CD8-positive, alpha-beta memory T cell (primary cell): ENCODE measurements at places on chromosomes 1 and 21. TPM values are rescaled to one million over a fixed set of nuclear protein-coding genes. Genes with fewer than 3 reads are reported as not detected.

- H3K4me3 ChIP-seq = no peak overlapping the region
- no peak for DNase-seq
- no peaks in the 10 kb centered on the region for H3K27me3 ChIP-seq
- no peaks in the 10 kb centered on the region for H3K4me1 ChIP-seq
- H3K36me3 ChIP-seq = no peaks in the 10 kb centered on the region
Measured at GRCh38 chr1:13600762-13601453, 17.3 kb downstream of the PDPN start.

- H3K4me3 ChIP-seq = no peak overlapping the region
- no peaks in the 10 kb centered on the region for H3K27me3 ChIP-seq
- H3K36me3 ChIP-seq = no peaks in the 10 kb centered on the region
- H3K27ac ChIP-seq = no peak overlapping the region
- no peaks in the 10 kb centered on the region for H3K4me1 ChIP-seq
- DNase-seq = no peak
Measured at GRCh38 chr1:71592646-71593274, 511.9 kb upstream of the ZRANB2 start.

DNA sequence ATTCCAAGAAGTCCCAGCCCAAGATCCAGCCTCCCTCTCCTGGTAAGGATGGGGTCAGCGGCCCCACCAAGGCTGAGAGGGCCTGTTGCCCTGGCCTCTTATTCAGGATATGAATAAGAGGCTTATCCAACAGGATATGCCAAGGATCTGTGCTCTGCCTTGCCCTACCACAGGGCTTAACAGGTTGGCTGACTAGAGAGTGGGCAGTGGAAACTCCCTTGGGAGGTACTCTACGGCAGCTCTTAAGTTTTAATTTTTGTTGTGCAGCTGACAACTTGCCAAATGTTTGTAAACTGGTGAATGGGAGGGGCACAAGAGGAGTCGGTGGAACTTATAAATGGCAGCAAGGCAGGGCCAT lies 16.5 kb upstream of the PIGV start:
- DNase-seq = no peak
- peaks cover 87% of the 10 kb centered on the region for H3K36me3 ChIP-seq
- no peaks in the 10 kb centered on the region for H3K27me3 ChIP-seq

- no peak overlapping the region for H3K27ac ChIP-seq
- no peaks in the 10 kb centered on the region for H3K4me1 ChIP-seq
- H3K36me3 ChIP-seq = no peaks in the 10 kb centered on the region
- no peak for DNase-seq
Measured at GRCh38 chr1:18230840-18231239, 123.2 kb downstream of the IGSF21 start.

Gene FOXD3
- total RNA-seq = not detected

Gene AMY1C
- total RNA-seq = not detected

Gene COA6
- 49.1 TPM for total RNA-seq
